ENCODE measurements at places on chromosomes 5 and 9.

DNA sequence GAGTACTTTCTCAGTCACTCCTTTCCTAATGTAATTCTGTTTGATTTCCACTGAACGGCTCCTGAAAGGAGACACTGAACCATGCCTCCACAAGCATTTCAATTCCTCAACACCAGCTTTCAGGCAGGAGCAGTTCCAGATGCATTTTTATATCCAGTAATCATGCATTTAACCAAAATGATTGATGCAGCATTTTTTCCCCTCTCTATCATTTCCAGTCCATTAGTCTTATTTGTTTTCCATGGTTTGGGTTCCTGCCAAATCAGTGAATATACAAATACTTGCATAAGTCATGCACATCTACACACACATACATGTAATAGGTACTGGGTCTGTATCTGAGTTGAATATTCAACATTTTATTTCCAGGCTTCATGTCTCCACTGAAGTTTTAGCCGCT, 122.7 kb downstream of the GRIA1 start:
- DNase-seq: no peak

DNA sequence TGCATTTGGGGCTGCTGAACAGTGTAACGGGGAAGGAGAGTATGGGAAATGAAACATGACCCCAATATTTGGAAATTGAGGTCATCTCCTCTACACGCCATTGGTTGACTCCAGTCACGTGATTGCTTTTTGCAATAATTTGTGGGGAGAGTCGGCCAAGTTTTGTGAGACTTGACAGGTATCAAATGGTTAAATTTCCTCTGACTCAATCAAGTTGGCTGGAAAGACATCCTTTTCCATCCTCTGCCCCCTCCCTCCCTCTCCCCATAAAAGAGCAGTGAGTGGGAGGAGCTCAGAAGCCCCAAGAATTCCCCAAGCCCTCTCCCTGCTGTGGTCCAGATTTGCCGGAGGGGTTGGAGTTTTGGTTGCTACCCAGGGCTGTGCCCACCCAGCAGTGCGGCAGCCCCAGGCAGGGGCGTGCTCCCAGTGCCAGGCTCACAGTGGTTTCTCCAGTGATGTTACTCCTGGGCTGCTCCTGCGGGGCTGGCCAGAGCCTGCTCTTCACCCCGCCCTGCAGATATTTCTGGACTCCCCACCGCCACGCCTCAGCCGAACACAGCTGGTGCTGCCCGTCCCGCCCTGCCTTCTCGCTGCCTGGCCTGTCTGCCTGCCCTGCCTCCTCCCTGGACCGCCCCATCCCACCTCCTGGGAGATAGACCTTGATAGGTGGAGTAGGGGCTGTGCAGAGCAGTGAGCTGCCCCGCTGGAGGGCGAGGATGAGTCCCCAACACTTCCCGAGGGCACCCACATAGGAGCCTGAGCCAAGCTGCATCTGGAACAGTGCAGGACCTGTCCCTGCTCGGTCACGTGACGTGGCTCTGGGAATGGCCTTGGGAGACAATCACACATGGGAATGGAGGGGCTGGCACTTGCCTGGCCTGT, 3.4 kb downstream of the COL5A1 start:
- no peak for DNase-seq

DNA sequence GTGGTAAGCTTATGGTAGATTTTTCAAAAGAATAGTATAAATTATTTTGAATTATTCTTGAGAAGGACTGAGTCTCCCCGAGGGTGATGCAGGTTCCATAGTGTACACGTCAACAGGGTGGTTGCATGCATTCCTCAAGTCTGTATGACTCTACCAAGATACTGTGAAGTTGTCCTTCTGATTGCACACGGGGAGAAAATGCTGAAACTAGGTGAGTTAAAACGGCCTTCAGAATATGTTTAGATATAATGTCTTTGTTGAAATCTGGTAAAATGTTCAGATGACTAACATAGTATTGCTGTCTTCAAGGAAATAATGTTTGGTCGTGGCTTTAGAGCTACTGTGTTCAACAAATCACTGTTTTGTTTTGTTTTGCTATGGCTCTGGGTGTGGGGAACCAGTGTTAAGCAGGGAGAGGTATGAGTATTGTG, 22.4 kb upstream of the TNFAIP8 start:
- peak; percentile 50 for DNase-seq

- no peak for DNase-seq
These were observed 676.1 kb upstream of the C9orf72 start for GRCh38 chr9:28249424-28249823.

GRCh38 chr5:150731669-150732242, 27.1 kb downstream of the DCTN4 start:
- no peak for DNase-seq

- no peak for DNase-seq
These were observed 54.0 kb downstream of the PLPP1 start for GRCh38 chr5:55480781-55481180.

- DNase-seq: no peak
These were observed 965.1 kb upstream of the SEMA6A start for GRCh38 chr5:117539692-117540091.

GRCh38 chr9:18564018-18564880, 90.3 kb downstream of the ADAMTSL1 start:
- no peak for DNase-seq

- no peak for DNase-seq
These were observed 178.8 kb downstream of the CSNK1G3 start for GRCh38 chr5:123690821-123691220.

All from stimulated activated CD4-positive, alpha-beta T cell treated with anti-CD3 and anti-CD28 coated beads, Interleukin-1b, Interleukin-23, amount 100 ng/mL, for 48 hours (primary cell).